Ovary (tissue), 10 donors: ENCODE measurements at places on chromosomes 1 and 21. TPM values are rescaled to one million over a fixed set of nuclear protein-coding genes. Genes with fewer than 3 reads are reported as not detected.

The NMNAT2 gene
- 1.2 TPM for total RNA-seq

GRCh38 chr1:204113896-204114295, 37.9 kb downstream of the ETNK2 start:
- no peak overlapping the region for H3K4me3 ChIP-seq
- H3K4me1 ChIP-seq: peaks cover 4% of the 10 kb centered on the region
- H3K36me3 ChIP-seq: no peaks in the 10 kb centered on the region
- no peak for DNase-seq

- no peak overlapping the region for H3K4me3 ChIP-seq
- H3K4me1 ChIP-seq: no peaks in the 10 kb centered on the region
- DNase-seq: no peak
- H3K27me3 ChIP-seq: no peaks in the 10 kb centered on the region
- no peak overlapping the region for H3K27ac ChIP-seq
These were observed 8.2 kb upstream of the AZIN2 start for GRCh38 chr1:33072707-33073106.

The OR2T3 gene
- total RNA-seq: not detected

- H3K27ac ChIP-seq: no peak overlapping the region
- H3K4me1 ChIP-seq: no peaks in the 10 kb centered on the region
- H3K4me3 ChIP-seq: no peak overlapping the region
- no peak for DNase-seq
- no peaks in the 10 kb centered on the region for H3K27me3 ChIP-seq
These were observed 142.4 kb downstream of the GLUL start for GRCh38 chr1:182249201-182249676.

The KRTAP20-1 gene
- not detected for total RNA-seq

GRCh38 chr1:42343049-42343448, 8.0 kb upstream of the FOXJ3 start:
- no peaks in the 10 kb centered on the region for H3K27me3 ChIP-seq
- no peak for DNase-seq

GRCh38 chr1:41392528-41392924, 31.3 kb downstream of the FOXO6 start:
- H3K4me3 ChIP-seq: no peak overlapping the region
- no peak overlapping the region for H3K27ac ChIP-seq
- H3K27me3 ChIP-seq: no peaks in the 10 kb centered on the region
- DNase-seq: no peak
- no peaks in the 10 kb centered on the region for H3K36me3 ChIP-seq

The ANKRD34A gene
- 2.3 TPM for total RNA-seq

DNA sequence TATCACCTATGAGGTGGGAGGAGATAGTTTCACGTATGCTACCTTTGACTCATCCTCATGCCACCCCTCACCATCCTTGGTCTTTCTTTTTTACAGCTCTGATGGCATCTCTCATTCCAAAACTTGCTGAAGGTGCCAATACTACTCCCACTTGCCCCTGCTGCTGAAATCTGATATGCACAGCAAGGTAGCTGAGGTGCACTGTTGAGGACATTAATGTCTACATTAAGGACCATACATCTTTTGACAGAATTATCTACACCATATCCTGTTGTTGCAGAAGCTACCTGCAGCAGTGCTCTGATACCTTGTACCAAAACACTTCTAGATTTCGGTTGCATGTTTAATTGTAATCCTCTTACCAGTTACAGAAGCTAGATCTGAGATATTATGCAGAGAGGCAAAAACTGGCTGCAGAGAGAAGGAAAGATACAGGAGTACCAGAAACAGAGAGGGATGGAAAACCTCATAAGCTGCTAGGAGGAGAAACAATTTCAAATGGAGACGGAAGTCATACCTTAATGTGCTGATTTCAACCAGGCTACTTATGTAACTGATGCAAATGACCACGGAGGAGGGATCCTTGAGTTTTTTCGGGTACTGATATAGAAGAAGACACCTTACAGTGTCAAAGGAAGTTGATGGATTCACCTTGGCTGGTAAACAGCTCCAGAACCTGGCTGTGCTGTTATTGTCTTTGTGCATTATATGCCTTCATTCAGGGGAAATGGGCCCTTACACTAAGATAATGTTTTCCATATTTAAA, 19.3 kb upstream of the PTPRC start:
- no peaks in the 10 kb centered on the region for H3K27me3 ChIP-seq
- no peaks in the 10 kb centered on the region for H3K4me1 ChIP-seq
- no peak overlapping the region for H3K4me3 ChIP-seq
- H3K36me3 ChIP-seq: no peaks in the 10 kb centered on the region

The HES2 gene
- 9.2 TPM for total RNA-seq

The LDLRAD1 gene
- total RNA-seq: 49.6 TPM

The LYPD8 gene
- not detected for total RNA-seq

The VWA5B1 gene
- total RNA-seq: 0.15 TPM

DNA sequence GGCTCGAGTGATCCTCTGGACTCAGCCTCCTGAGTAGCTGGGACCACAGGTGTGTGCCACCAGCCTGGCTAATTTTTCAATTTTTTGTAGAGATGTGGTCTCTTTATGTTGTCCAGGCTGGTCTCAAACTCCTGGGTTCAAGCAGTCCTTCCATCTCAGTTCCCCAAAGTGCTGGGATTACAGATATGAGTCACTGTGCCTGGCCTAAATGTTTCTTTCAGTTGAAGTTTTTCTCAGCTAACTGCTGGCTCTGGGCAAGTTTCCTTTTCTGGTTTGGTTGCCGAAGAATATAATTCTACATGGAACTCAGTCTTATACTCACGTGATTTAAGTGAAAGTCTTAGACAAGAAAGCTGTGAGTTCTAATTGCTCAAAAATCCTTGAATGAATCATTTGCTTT, 57.0 kb downstream of the SASS6 start:
- no peak for DNase-seq
- no peaks in the 10 kb centered on the region for H3K27me3 ChIP-seq
- peaks cover 2% of the 10 kb centered on the region for H3K4me1 ChIP-seq
- H3K4me3 ChIP-seq: no peak overlapping the region
- H3K36me3 ChIP-seq: no peaks in the 10 kb centered on the region

The CENPF gene
- 2.3 TPM for total RNA-seq

The C1orf116 gene
- total RNA-seq: 1.6 TPM

The ARHGEF11 gene
- 43.9 TPM for total RNA-seq

DNA sequence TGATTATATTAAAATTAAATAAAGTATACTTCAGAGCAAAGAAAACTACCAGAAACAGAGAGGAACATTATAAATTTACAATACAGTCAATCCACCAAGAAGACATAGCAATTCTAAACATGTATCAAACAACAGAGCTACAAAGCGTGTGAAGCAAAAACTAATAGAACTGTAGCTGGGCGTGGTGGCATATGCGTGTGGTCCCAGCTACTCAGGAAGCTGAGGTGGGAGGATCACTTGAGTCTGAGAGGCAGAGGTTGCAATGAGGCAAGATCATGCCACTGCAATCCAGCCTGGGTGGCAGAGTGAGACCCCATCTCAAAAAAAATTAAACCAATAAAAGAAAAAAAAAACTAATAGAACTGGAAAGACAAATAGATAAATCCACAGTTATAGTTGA, 12.3 kb downstream of the CCDC185 start:
- H3K4me1 ChIP-seq: no peaks in the 10 kb centered on the region
- H3K27ac ChIP-seq: no peak overlapping the region
- no peak overlapping the region for H3K4me3 ChIP-seq
- no peaks in the 10 kb centered on the region for H3K27me3 ChIP-seq

- no peak overlapping the region for H3K27ac ChIP-seq
- no peak for DNase-seq
- no peaks in the 10 kb centered on the region for H3K27me3 ChIP-seq
- no peak overlapping the region for H3K4me3 ChIP-seq
- H3K4me1 ChIP-seq: peaks cover 4% of the 10 kb centered on the region
These were observed 101.6 kb upstream of the PALMD start for GRCh38 chr1:99544328-99544727.

The SPRR4 gene
- total RNA-seq: not detected

- no peaks in the 10 kb centered on the region for H3K27me3 ChIP-seq
- no peak overlapping the region for H3K27ac ChIP-seq
- DNase-seq: no peak
- no peaks in the 10 kb centered on the region for H3K36me3 ChIP-seq
These were observed 21.9 kb downstream of the PUM1 start for GRCh38 chr1:31043631-31044030.

The KDM1A gene
- 76.1 TPM for total RNA-seq

DNA sequence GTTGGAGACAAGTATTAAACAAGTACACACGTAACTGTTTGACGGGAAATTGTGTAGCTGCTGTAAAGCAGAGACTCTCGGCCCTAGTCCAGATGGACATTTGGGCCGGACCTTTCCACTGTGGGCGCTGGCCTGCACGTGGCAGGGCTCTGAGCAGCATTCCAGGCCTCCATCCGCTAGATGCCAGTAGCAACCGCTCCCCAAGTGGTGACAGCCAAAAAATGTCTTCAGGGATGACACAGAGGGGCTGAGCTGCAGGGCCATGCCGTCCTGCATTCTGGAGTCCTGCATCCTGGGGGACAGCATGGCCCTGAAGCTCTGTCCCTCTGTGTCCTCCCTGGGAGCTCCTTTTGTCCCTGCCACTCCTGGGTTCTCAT, 24.8 kb downstream of the A3GALT2 start:
- no peak overlapping the region for H3K4me3 ChIP-seq
- no peaks in the 10 kb centered on the region for H3K27me3 ChIP-seq
- no peaks in the 10 kb centered on the region for H3K36me3 ChIP-seq
- H3K4me1 ChIP-seq: peaks cover 3% of the 10 kb centered on the region

DNA sequence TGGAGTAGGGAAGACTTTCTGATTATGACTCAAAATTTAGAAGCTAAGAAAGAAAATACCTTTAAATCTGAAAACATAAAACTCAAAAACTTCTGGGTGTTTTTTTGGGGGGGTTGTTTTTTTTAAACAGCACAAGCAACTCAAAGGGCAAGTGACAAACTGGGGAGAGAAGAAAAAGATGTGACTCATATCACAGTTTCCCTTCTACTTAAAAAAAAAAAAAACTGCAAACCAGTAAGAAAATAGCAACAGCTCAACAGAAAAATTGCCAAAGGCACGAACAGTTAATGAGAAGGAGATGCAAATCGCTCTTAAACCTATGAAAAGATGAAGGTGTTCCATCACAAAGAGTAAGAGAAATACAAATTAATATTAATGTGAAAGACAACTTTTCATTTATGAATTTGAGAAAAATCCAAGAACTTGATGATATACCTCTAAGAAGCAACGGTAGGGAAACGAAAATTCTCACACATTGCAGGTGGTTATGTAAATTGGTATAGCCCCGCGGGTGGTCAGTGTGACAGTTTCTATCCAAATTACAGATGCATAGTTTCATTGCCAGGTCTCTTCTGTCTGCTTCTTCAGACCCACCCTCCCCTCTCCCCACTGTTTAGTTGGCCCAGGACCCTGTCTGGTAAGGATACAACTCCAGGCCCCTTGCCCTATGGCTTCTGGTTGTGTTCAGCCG, 9.0 kb downstream of the IFNAR2 start:
- no peaks in the 10 kb centered on the region for H3K36me3 ChIP-seq
- H3K4me1 ChIP-seq: no peaks in the 10 kb centered on the region
- no peak overlapping the region for H3K27ac ChIP-seq
- no peaks in the 10 kb centered on the region for H3K27me3 ChIP-seq
- no peak overlapping the region for H3K4me3 ChIP-seq

GRCh38 chr1:205842229-205842628, 7.7 kb downstream of the PM20D1 start:
- no peaks in the 10 kb centered on the region for H3K36me3 ChIP-seq
- H3K27ac ChIP-seq: no peak overlapping the region
- no peak for DNase-seq
- no peaks in the 10 kb centered on the region for H3K27me3 ChIP-seq
- H3K4me1 ChIP-seq: no peaks in the 10 kb centered on the region

The CELA2B gene
- total RNA-seq: 0.33 TPM

DNA sequence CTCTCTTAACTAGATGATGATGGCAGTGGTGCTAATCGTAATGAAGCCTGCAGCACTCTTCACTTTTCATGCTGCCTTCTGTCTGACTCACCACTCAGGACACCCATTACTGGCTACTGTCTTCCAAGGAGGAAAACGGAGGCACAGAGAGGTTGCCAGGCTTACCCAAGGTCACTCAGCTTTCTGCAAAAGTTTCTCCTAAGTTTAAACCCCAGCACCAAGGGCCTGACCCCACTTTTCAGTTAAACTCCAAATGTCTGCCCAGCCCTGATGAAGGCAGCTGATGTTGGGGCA, 78.1 kb upstream of the RUNX3 start:
- H3K36me3 ChIP-seq: no peaks in the 10 kb centered on the region
- no peaks in the 10 kb centered on the region for H3K4me1 ChIP-seq
- no peaks in the 10 kb centered on the region for H3K27me3 ChIP-seq
- no peak for DNase-seq
- no peak overlapping the region for H3K4me3 ChIP-seq
- no peak overlapping the region for H3K27ac ChIP-seq

DNA sequence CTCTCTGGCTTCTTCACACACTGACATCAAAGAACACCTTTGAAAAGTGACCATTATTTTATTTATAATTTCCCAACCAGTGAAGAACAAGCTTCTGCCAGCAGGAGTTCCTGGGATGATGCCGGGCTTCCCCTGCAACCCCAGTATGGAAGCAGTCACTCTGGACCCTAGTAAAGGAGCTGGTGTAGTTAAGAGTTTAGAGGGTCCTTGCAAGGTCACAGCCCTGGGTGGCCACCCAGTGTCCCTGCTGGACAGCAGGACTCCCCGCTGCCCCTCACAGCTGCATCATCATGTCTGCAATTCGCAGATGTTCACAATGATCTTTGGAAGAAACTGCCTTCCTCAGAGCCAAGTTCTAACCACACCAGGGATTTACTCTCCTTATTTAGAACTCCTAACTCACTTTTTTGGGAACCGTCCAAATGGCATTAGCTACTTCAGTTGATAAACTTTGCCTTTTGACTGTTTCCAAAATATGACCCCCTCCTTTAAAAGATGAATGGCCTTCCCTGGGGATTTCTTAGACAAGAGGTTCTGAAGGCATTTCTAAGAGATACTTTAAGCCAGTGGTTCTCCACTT, 90.6 kb downstream of the HIVEP3 start:
- no peaks in the 10 kb centered on the region for H3K27me3 ChIP-seq
- H3K27ac ChIP-seq: no peak overlapping the region

DNA sequence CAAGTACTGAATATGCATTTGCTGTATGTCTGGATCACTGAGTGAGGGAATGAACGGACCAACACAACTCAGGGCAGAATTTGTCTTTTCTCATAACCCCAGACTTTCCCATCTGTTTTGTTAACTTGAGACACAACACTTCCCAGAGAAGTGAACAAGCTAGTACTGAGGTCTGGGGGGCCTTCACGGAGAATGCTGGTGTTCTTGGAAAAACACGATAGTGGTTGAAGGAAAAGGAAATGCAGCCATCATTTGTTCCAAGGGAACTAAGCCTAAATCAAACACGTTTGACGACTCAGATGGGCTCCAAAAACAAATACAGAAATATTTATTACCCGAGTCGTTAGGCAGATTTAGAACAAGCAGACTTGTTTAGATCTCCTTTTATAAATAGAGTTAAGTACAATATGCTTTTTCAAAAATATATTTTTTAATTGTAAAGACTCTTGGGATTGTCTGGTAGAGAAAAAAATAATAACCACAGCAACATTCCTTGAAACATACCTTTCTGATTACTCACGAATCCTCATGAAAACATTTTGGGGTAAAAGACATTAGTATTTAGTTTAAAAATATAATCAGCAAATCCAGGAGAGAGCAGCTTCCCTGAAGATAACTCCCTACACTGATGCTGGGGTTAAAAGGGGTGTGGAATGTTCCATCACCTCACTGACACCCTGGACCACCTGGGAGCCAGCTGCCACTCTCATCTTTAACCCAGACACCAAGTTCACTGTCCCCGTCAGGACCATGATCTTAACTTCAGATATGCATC, 427.7 kb upstream of the RUNX1 start:
- H3K27ac ChIP-seq: peak overlapping the region; percentile 44
- no peak for DNase-seq
- H3K4me1 ChIP-seq: peaks cover 8% of the 10 kb centered on the region
- no peak overlapping the region for H3K4me3 ChIP-seq

The AMPD1 gene
- total RNA-seq: not detected
